ENCODE measurements at places on chromosomes 5 and 9.

DNA sequence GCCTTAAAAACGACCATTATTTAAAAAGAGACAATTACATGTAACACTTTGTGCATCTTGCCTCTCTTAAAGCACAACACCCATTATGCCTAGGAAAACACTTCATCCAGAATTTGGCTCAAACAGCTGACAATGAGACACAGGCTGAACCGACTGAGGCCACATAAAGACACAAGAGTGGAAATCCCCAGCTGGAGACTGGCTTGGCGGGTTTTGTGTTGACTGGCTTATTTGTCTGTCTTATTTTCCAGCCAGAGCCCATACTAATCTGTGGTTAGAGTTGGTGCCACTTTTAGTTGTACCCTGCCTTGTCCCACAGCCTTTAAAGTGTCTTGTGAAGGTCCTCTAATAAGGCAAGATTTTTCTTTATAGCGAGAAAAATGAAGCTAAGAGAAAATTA, 21.2 kb downstream of the TRIM14 start:
- no peak for DNase-seq

GRCh38 chr9:33684831-33685230, 110.5 kb upstream of the PRSS3 start:
- no peak for DNase-seq

GRCh38 chr5:5650242-5650641, 227.8 kb downstream of the ICE1 start:
- no peak for DNase-seq

GRCh38 chr5:78411586-78411985, 51.2 kb downstream of the SCAMP1 start:
- DNase-seq: no peak

DNA sequence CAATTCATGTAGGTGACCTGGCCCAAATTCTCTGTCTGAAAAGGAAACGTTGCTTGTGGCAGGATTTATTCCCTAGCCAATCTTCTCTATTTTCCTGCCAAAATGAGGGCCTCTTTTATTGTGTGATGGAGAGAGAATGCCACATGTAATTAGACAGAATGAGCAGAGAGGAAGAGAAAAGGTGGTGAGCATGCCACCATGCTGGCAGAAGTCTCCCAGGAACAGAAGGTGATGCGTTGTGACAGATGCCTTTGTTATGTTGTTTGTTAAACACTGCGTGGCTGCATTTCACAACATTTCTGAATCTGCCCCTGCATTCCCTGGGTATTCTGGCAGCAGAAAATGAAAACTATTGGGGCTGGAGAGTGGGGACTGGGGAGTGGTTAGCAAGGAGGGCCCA, 577.6 kb downstream of the TLR4 start:
- no peak for DNase-seq

GRCh38 chr9:121945849-121946248, 147.3 kb downstream of the TTLL11 start:
- no peak for DNase-seq

DNA sequence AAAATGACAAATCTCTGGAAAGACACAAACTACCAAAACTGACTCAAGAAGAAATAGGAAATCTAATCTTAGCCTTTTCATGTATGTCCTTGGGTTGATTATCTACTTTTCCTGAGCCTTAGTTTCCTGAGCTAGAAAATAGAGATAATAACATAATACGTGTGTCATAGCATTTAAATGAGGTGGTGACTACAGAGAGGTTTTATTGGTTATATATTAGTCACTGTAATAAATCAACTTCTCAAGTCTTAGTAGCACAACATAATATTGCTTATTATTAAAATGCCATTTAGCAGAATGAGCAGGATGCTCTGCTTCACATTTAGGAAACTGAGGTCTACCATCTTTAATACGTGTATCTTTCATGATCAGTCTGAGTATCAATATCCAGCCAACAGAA, 7.1 kb upstream of the PJA2 start:
- DNase-seq: no peak

- DNase-seq: no peak
Measured at GRCh38 chr9:106874031-106874430, 11.1 kb downstream of the ZNF462 start.

DNA sequence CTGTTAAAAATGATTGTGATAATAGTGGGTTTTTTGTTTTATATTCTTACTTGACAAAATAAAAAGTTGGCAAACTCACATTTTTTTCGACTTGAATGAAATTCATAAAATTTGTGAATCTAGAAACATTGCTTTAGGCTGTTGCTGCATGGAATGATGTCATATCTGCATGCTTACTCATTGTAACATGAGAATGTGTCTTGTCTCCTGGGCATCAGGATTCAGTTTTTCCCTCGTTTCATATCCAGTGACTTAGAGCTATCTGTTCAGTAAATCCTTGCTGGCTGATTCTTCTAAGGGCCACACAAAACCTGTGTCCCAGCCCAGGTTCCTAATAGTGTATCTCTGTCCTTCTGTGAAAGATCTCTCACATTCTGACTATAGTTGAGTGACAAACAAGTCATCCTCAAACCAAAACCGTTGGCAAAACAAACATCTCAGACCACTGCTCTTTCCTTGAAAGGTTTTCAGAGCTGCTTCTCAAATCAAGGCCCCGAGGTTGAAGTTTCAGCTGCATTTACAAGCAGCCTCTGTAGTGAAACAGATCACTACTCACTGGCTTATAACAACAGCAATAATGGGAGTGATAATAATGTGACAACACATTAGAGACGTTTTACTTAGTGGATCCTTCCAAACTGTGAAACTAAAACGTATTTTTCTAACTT, 95.0 kb downstream of the NPR3 start:
- DNase-seq: no peak

- peak; percentile 51 for DNase-seq
Measured at GRCh38 chr9:114178756-114179450, 23.6 kb downstream of the COL27A1 start.

GRCh38 chr9:113542741-113543140, 79.2 kb downstream of the RGS3 start:
- no peak for DNase-seq

- DNase-seq: no peak
Measured at GRCh38 chr5:1226839-1227581, 1.8 kb downstream of the SLC6A18 start.

GRCh38 chr9:86549920-86550319, 195.7 kb upstream of the TUT7 start:
- no peak for DNase-seq

GRCh38 chr5:4095918-4096630, 500.4 kb downstream of the IRX1 start:
- no peak for DNase-seq
